ENCODE measurements at places on chromosomes 4 and X. TPM values are rescaled to one million over a fixed set of nuclear protein-coding genes. Genes with fewer than 3 reads are reported as not detected.

PAGE4 gene
- total RNA-seq: 1.4 TPM

DMRTC1B gene
- not detected for total RNA-seq

PRDM5 gene
- total RNA-seq: 2.7 TPM

DBET gene
- not detected for total RNA-seq

ZMAT1 gene
- total RNA-seq: 0.71 TPM

TASL gene
- total RNA-seq: 0.11 TPM

DNAAF6 gene
- not detected for total RNA-seq

NEXMIF gene
- total RNA-seq: 0.08 TPM

CSAG3 gene
- total RNA-seq: not detected

ANK2 gene
- 78.5 TPM for total RNA-seq

TBX22 gene
- total RNA-seq: not detected

RENBP gene
- total RNA-seq: 4.3 TPM

MGARP gene
- 0.26 TPM for total RNA-seq

PROM1 gene
- total RNA-seq: 1.2 TPM

PABPC1L2A gene
- total RNA-seq: not detected

SHROOM2 gene
- total RNA-seq: 0.47 TPM

MMGT1 gene
- 21.0 TPM for total RNA-seq

CXorf49B gene
- total RNA-seq: not detected
